ENCODE measurements at places on chromosomes 5 and 9.

DNA sequence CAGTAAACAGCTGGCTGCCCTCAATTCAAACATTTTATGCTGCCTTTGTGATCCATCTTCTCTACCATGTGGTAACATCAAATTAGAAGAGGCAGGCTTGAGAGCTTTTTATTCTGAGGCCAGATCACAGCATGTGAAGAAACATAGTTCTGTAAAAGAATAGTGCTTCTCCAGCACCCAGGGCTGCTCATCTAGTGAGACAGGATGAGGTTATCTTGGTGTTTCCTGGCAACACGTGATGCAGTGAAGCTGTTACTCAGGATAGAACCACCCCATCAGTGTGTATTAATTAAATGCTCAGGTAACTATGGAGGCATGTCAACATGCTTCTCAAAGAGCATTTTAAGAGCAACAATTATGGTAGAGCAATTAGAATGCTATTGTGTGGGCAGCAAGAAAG is 400.5 kb upstream of the ACO1 start:
- DNase-seq, result no peak

DNA sequence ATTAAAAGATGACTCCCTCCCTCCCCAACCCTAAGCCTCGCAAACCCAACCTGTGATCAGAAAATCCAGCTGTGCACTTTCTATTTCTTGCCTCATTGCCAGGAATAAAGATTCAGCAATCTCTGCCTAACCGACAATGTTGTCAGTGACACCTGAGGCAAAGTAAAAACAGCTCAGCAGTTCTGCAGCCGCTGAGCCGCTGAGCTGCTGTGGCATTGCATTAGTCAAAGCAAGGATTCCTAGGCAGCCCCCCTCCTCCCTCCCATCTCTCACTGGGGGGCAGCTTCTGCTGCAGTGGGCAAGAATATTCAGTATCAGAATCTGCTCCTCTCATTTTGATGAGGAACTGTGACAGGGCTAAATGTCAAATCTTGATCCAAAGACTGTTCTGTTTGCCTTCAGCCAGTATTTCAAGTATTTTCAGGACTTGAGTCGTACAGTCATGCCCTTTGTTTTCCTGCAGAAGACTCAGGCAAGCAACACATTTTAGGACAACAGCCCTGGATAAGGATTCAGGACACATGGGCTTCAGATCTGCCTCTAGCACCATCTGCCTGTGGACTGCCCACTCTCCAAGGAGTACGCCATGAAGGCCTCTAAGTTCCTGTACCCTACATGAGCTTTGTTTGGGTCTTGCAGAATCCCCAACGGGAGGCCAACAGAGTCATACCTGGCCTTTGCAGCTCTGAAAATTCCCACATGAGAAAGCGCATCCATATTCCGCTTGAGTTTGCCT is 41.1 kb upstream of the DAP start:
- DNase-seq, result no peak

DNA sequence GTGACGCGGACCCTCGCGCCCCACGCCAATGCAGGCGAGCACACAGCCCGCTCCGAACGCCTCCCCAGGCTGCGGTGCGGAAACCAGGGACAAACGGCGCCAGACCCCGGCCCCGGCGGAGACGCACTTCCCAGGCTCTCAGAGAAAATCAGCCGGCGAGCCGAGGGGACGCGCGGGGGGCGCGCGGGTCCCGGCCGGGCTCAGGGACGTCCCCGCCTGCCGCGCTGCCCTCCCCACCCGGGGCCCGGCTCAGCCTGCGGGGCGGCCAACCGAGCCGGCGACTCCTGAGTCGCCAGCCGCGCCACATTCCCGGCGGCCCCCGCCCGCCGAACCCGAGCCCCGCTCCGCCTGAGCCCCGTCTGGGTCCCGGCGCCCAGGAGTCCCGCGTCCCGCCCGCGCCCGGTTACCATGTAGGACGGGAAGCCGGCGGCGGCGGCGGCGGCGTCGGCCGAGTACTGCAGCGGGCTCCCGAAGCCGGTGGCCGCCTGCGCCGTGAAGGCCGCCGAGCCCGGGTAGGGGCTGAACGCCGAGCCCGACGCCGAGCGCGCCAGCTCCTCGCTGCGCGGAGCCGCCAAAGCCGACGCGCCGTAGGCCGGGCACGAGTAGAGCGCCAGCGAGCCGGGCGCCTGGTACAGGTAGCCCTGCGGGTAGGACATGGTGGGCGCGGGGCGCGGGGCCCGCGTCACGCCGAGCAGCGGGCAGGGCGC is 566 bp downstream of the IRX2 start:
- no peak for DNase-seq

- DNase-seq, result no peak
Measured at GRCh38 chr9:16417161-16417560, 453.3 kb downstream of the BNC2 start.

DNA sequence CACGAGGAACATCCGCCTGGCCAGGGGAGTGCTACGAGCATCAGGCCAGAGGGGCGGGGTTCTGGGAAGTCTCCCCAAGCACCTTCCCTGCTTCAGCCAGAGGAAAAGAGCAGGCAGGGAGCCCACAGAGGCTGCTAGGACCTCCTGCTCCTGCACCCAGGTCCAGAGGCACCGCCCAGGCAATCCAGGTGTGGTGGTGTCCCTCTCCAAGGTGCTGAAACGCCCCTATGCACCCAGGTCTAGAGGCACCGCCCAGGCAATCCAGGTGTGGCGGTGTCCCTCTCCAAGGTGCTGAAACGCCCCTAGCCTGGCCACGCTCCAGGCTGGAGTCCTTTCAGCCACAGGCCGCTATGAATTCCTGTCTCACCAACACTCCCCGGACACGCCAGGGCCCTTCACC is 10.7 kb upstream of the UBAC1 start:
- no peak for DNase-seq

GRCh38 chr9:91056917-91057316 is 255.3 kb downstream of the SYK start:
- DNase-seq, result no peak

GRCh38 chr5:62214701-62215100 is 91.3 kb upstream of the KIF2A start:
- DNase-seq, result no peak

- no peak for DNase-seq
Measured at GRCh38 chr5:39941416-39941815, 516.6 kb upstream of the DAB2 start.

DNA sequence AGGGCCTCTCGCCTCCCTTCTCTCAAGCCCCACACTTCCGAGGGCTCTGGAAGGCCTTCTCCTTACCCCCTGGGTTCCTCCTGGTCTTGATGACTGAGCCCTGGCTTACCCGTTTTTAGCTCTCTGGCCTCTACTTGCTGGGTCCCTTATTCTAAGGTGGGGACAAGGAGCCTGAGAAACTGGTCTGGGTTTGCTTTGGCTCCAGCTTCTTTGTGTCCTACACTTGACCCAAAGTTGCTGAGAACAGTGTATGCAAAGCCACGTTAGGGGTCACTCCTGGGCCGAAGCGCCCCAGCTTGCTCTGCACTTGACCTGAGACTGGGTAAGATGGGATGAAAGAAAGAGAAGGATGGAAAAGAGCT is 788 bp downstream of the ZNF346 start:
- no peak for DNase-seq

GRCh38 chr9:125756518-125756917 is 9.3 kb downstream of the PBX3 start:
- DNase-seq, result no peak

- DNase-seq, result no peak
Measured at GRCh38 chr5:6450319-6450833, 1.7 kb downstream of the UBE2QL1 start.

GRCh38 chr5:170277867-170278281 is 19.7 kb downstream of the LCP2 start:
- no peak for DNase-seq

GRCh38 chr9:104747245-104747564 is 278 bp upstream of the NIPSNAP3A start:
- DNase-seq, result no peak

- no peak for DNase-seq
Measured at GRCh38 chr9:21758540-21758939, 43.9 kb upstream of the MTAP start.

DNA sequence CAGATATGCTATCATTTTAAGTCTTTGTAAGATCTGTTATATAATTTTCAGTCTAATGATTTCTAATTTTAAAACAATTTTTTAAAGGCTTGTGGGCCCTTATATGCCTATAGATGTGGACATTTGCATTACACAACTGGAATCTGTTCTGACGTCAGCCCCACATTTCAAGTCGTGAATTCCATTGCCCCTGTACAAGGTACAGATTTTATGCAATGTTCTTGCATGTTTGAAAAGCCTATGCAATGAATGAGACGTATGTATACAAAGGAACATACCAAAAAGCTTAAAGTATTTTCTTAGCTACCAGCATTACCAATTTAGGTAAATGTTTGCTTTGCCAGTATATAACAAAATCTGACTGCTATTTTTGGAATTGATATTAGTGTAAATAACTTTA is 77.2 kb downstream of the ITGA1 start:
- no peak for DNase-seq

DNA sequence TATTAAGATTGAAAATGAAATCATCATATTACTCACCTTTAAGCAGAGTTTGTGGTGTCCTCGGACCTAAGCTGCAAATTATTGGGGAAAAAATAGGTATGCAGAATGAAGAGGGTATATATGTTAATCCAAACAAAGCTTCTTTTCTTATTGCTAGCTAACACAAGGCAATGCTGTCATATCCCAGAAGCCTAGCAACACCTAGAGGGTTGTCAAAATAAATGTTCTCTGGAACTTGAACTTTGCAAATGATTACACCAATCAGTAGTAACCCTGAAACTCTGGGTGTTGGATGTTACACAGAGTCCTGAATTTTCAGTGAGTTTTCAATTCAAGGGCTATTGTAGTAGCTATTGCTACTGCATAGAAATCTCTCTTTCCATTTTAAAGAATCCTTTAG is at the start of gene C6:
Gene C6, minus strand, starts transcription at position 193 of the 400 bp plus-strand sequence. CDS start 10,302 bp downstream, outside the sequence.
- DNase-seq, result no peak

DNA sequence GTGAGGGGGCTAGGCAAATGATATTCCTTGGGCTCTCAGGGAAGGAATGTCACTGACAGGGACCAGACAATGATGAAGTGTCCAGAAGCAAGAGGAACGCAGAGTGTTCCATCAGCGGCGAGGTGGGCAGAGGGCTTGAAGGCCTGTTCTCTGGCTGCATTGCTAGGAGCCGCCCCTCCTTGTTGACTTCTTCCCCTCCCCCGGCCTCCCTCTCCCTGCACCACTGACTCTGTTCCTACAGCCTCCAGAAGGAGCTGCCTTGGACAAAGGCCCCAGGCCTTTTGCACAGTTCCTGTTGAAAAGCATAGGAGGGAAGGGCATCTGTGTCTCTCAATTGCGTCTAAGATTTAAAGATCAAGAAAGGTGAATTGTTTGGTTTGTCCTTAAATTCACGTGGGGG is 12.4 kb downstream of the TLX3 start:
- no peak for DNase-seq

- no peak for DNase-seq
Measured at GRCh38 chr9:109052416-109052815, 39.1 kb upstream of the CTNNAL1 start.

GRCh38 chr5:151661968-151662732 is 24.6 kb downstream of the SPARC start:
- no peak for DNase-seq

GRCh38 chr5:145636371-145636770 is 198.8 kb downstream of the PRELID2 start:
- no peak for DNase-seq

DNA sequence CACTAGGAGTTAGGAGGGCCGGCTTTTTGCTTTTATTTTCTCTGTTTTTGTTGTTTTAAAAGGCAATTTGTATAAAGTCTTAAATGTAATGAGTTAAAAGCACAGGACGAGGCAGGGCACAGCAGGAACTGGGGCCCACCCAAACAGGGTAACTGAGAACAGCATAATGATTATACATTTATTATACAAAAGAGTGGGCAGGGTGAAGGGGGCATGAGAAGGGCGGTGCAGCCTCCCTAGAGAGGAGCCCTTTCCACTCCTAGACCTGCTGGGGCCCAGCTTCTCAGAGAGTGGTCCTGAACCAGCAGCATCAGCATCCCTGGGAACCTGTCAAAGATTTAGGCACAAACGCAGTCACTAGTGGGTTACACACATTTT is 438.0 kb downstream of the AGTPBP1 start:
- no peak for DNase-seq

DNA sequence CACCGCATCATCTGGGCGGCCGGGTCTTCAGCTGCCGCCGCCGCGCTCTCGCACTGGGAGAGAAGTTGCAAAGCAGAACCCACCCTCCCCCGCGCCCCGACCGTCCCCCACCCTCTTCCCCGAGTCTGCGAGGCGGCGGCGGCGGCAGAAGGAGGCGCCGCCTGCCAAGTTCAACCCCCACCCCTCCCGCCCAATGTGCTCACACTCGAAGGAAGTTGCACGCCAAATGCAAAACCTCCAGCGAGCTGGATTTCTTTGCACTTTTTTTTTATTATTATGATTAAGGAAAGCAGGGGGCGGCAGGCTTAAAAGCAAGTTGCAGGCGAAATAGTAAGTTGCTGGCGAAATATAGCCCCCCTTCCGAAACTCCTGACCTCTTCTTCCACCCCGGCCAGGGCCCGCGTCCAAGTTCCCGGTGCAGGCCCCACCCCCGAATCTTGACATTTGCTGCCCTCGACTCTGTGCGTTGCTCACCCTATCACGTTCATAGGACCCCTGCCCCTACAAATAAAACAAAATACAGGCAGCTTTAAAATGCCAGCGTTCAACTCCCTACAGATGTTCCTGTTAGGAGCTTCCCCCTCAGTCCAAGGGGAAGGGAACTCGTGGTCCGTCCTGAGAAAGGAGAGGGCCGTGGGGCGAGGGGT is 1.1 kb upstream of the NR3C1 start:
- DNase-seq, result no peak

DNA sequence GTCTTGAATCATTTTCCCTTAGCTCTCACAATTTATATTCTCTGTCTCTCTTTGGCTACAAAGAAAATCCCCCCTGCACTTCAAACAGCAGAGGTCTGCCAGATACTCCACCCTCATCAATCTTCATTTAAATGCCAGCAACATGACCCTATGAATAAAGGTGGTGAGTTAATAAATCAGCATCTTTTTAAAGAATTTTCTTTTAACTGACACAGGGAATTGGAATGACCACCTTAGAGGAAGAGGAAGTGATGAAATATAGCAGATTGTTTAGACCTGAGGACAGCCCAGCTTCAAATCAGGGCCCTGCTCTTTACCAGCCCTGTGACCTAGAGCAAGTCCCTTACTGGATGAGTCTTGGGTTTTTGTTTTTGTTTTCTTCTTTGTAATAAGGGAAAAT is 223.1 kb upstream of the PAPPA start:
- DNase-seq, result no peak

Data from chondrocyte (in vitro differentiated cells).